ENCODE measurements at places on chromosomes 1 and 21. TPM values are rescaled to one million over a fixed set of nuclear protein-coding genes. Genes with fewer than 3 reads are reported as not detected.

The DENND2C gene
- total RNA-seq: 6.6 TPM

The C1QTNF12 gene
- 3.2 TPM for total RNA-seq

The SMCP gene
- total RNA-seq: not detected

The CCDC27 gene
- not detected for total RNA-seq

The AMY1A gene
- not detected for total RNA-seq

The FCRL4 gene
- not detected for total RNA-seq

The GPR25 gene
- 0.83 TPM for total RNA-seq

The ARPC5 gene
- total RNA-seq: 17.1 TPM

The FCRL6 gene
- total RNA-seq: 5.6 TPM

The CLDN17 gene
- not detected for total RNA-seq

The CDA gene
- not detected for total RNA-seq

The ATP5IF1 gene
- total RNA-seq: 69.3 TPM

The WNT9A gene
- not detected for total RNA-seq
